GM10248 (cell line): ENCODE measurements at places on chromosomes 2 and 18.

- DNase-seq: peak; percentile 67
These were observed 2.0 kb downstream of the LYPD6B start for GRCh38 chr2:149040451-149040850.

- DNase-seq: no peak
These were observed 15.4 kb upstream of the ACYP2 start for GRCh38 chr2:54099829-54100585.

GRCh38 chr2:189018631-189019030, 44.5 kb downstream of the COL3A1 start:
- DNase-seq: no peak

DNA sequence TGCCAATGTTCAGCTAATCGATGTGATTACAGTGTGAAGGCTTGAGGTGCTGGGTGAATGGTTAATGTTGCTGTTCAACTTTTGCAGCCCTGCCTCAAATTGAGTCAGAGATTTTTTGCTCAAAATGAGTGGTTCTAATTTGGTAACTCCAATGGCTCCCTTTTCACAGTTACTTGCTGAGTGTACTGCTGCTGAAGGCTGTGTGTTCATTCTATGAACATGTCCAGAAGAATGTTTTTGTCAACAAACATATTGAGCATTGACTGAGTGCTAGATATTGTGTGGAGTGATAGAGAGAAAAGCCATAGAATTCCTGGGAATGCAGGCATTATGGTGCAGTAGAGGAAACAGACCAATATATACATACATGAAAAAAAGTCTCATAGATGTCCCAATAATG, 39.0 kb upstream of the TCF4 start:
- DNase-seq: no peak
